ENCODE measurements at places on chromosomes 6 and 20. TPM values are rescaled to one million over a fixed set of nuclear protein-coding genes. Genes with fewer than 3 reads are reported as not detected.

- DNase-seq = no peak
- no peaks in the 10 kb centered on the region for H3K4me1 ChIP-seq
- H3K4me3 ChIP-seq = no peak overlapping the region
- no peak overlapping the region for H3K27ac ChIP-seq
These were observed 11.2 kb upstream of the TAGAP start for GRCh38 chr6:159056003-159056402.

- H3K27ac ChIP-seq = peak overlapping the region; percentile 6
- H3K27me3 ChIP-seq = no peaks in the 10 kb centered on the region
- H3K4me1 ChIP-seq = peaks cover 7% of the 10 kb centered on the region
- peaks cover 81% of the 10 kb centered on the region for H3K36me3 ChIP-seq
These were observed 33.9 kb downstream of the JAG1 start for GRCh38 chr20:10639737-10640556.

- no peak overlapping the region for H3K27ac ChIP-seq
- no peaks in the 10 kb centered on the region for H3K27me3 ChIP-seq
- no peaks in the 10 kb centered on the region for H3K36me3 ChIP-seq
- no peak overlapping the region for H3K4me3 ChIP-seq
- peaks cover 40% of the 10 kb centered on the region for H3K4me1 ChIP-seq
These were observed 2.7 kb upstream of the SLC35B2 start for GRCh38 chr6:44260011-44260410.

DNA sequence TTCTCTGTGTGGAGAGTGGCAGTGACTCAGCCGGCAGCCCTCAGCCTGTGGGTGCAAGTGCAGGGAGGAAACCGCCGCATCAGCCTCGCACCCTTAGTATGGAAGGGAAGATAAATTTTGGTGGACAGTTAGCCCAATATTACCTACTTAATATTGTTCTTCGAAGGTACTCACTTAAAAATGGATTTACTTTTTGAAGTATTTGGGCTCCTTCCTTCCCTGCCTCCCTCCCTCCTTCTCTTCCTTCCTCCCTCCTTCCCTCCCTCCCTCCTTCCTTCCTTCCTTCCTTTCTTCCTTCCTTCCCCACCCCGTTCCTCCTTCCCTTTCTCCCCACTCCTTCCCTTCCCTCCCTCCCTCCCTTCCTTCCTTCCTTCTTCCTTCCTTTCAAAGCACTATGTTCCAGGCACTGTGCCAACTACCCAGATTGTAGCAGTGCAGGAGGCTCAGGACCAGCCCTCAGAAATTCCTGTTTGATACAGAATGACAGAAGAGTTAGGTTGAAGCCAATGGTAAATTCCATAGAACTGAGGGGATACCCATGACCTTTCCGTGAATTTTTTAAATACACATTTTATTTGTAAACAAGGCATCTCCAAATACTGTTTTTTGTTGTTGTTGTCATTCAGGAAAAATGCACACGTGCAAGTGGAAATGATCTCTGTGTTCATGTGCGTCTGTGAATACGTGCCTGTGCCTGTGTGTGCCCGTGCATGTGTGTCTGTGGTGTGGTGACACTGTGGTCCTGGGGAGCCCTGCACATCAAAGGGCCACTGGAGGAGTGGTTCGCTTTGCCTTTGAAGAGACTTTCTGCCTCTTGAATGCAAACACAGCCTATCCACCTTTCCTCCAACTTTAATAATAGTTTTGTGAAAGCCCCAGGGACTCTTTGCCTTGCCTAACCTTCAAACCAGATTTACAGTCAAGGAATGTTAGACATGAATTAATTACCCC, 141.7 kb downstream of the EDN3 start:
- DNase-seq = no peak
- H3K4me3 ChIP-seq = no peak overlapping the region
- peaks cover 68% of the 10 kb centered on the region for H3K27me3 ChIP-seq
- H3K4me1 ChIP-seq = no peaks in the 10 kb centered on the region
- H3K27ac ChIP-seq = no peak overlapping the region
- no peaks in the 10 kb centered on the region for H3K36me3 ChIP-seq

- H3K27me3 ChIP-seq = no peaks in the 10 kb centered on the region
- H3K4me3 ChIP-seq = no peak overlapping the region
- no peak for DNase-seq
- H3K4me1 ChIP-seq = peaks cover 63% of the 10 kb centered on the region
- H3K36me3 ChIP-seq = no peaks in the 10 kb centered on the region
These were observed 19.8 kb downstream of the TAB2 start for GRCh38 chr6:149337320-149337719.

DNA sequence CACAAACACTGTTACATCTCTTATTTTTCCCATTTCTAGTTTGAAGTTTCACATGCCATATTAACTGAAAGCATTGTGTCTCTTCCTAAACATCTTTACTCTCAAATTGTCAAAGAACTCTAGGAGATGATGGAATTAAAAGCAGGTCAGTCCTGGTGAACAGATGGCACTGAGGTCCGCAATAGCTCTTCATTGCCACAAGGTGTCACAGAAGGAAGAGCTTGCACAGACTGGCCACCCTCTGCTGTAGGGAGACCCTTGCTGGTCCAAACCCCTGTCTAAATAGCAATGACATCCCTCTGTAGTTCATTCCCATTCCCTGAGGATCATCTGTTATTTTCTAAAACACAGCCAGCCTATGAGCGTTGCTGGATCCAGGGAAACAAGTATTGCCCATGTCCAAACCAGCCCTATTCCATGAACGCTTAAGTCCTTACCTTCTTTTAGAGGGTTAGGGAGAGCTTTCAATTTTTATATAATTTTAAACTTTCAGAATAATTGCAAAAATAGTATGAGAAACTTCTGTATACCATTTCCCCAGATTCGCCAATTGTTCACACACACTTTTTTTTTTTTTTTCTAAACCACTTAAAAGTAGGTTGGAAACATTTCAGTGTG, 10.1 kb upstream of the HDAC2 start:
- no peaks in the 10 kb centered on the region for H3K27me3 ChIP-seq
- DNase-seq = peak; percentile 45
- no peaks in the 10 kb centered on the region for H3K4me1 ChIP-seq
- no peaks in the 10 kb centered on the region for H3K36me3 ChIP-seq
- no peak overlapping the region for H3K27ac ChIP-seq

DNA sequence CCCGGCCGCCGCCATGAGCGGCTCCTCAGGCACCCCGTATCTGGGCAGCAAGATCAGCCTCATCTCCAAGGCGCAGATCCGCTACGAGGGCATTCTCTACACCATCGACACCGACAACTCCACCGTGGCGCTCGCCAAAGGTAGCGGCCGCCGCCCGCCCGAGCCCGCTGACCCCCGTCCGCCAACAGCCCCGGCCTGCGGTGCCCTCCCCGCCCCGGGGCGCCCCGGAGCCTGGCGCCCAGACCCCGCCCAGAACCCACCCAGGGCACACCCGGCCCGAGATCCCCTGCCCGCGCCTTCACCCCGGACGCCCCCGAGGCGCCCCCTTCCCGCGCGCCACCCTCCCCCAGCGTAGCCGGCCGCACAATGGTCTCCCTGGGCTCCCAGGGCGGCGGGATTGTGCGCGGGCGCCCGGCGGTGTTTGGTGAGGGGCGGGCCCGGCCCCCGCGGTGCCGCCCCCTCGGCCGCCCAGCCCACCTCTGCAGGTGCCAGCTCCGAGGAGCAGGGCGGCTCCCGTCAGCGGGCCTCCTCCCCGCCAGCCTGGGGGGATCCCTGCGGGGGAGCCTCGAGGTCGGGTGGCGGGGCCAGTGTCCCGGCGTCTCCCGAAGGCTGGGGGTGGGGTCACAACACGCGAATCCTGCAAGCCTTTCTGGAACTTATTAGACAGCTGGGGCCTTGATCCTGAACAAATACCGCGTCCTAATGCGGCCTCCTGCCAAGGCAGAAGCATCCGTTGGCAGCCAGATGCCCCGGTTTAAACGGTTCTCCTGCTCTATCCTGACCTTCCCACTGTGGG, 577 bp downstream of the LSM14B start:
- no peak overlapping the region for H3K27ac ChIP-seq
- H3K36me3 ChIP-seq = peaks cover 21% of the 10 kb centered on the region
- no peaks in the 10 kb centered on the region for H3K27me3 ChIP-seq

- no peaks in the 10 kb centered on the region for H3K36me3 ChIP-seq
- H3K4me1 ChIP-seq = peaks cover 44% of the 10 kb centered on the region
- peak overlapping the region; percentile 27 for H3K4me3 ChIP-seq
- peak overlapping the region; percentile 67 for H3K27ac ChIP-seq
These were observed 75.6 kb downstream of the NCOA3 start for GRCh38 chr20:47577314-47577713.

- H3K36me3 ChIP-seq = no peaks in the 10 kb centered on the region
- no peak overlapping the region for H3K4me3 ChIP-seq
- no peak for DNase-seq
These were observed 627.4 kb upstream of the CITED2 start for GRCh38 chr6:140001821-140002341.

DNA sequence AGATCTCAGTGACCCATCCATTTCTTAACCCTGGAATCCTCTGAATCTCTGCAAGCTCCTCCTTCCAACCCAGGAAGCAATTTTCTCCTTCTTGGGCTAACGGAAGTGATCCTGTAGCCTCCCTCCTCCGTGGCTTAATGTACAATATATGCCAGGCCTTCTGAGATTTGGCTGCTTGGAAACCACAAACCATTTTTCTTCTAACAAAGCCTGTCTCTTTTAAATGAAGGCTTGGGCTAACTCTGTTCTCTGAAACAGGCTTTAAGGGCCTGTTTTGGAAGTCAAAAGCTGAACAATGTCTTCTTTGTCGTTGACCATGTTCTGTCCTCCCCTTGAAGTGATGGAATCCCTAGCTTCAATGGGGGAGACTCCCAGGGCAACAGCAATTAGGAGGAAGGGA, 14.9 kb downstream of the FYN start:
- no peak overlapping the region for H3K27ac ChIP-seq
- no peak overlapping the region for H3K4me3 ChIP-seq
- H3K4me1 ChIP-seq = 0 out of 2 replicates have a peak, but pooled peaks cover 4% of the 10 kb centered on the region
- H3K27me3 ChIP-seq = no peaks in the 10 kb centered on the region
- no peak for DNase-seq

- no peaks in the 10 kb centered on the region for H3K27me3 ChIP-seq
- H3K4me1 ChIP-seq = peaks cover 25% of the 10 kb centered on the region
- peak; percentile 4 for DNase-seq
- no peak overlapping the region for H3K27ac ChIP-seq
- H3K36me3 ChIP-seq = peaks cover 33% of the 10 kb centered on the region
These were observed 33.5 kb upstream of the SYNCRIP start for GRCh38 chr6:85676086-85676729.

DNA sequence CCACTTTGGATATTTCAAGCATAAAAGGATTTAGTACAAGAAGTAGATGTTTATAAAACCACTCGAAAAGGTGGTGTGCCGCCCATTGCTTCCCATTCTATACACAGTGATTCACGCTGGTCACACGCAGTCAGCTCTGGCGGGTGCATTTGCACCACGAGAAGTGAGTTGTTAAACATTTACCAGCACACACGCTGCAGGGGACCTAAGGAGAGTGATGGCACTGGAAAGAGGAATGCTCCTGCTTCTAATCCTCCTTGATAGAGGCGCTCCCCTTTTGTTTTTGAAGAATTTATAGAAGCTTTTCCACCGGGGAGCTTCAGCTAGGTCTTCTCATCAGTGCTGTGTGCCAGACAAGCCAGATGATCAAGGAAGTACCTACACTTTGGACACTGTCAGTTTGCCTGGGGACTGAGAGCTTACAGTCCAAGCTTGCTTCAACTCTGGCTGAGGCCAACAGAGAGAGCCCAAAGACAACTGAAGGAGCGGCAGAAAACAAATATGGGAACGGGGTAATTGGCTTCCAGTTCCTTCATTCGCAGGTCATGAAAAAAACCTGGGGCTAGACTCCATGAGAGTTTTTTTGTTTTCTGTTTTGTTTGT, 31.2 kb downstream of the MUC22 start:
- no peaks in the 10 kb centered on the region for H3K27me3 ChIP-seq
- no peaks in the 10 kb centered on the region for H3K36me3 ChIP-seq
- 0 out of 2 replicates have a peak, but pooled peaks cover 5% of the 10 kb centered on the region for H3K4me1 ChIP-seq
- no peak for DNase-seq
- H3K4me3 ChIP-seq = no peak overlapping the region

- no peak overlapping the region for H3K27ac ChIP-seq
- peak; percentile 32 for DNase-seq
- no peaks in the 10 kb centered on the region for H3K27me3 ChIP-seq
- H3K4me1 ChIP-seq = no peaks in the 10 kb centered on the region
- no peaks in the 10 kb centered on the region for H3K36me3 ChIP-seq
These were observed 10.5 kb upstream of the ZNF334 start for GRCh38 chr20:46523696-46524328.

DNA sequence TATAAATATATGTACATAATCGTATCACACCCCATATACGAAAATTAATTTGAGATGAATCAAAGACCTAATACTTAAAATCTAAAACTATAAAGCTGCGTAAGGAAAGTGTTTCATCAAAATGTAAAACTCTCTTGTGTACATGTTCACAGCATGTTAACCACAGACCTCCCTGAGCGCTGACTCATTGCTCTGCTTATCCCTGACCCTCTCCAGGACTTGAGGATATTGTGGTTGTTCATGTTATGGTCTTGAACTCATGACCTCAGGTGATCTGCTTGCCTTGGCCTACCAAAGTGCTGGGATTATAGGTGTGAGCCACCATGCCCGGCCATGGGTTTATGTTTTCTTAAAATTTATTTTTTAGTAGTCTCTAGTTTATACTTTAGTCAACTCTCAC, 14.2 kb downstream of the FAM83B start:
- H3K27me3 ChIP-seq = no peaks in the 10 kb centered on the region
- DNase-seq = peak; percentile 69
- H3K27ac ChIP-seq = no peak overlapping the region

Gene KIF25
- not detected for total RNA-seq

Gene PCK1
- not detected for total RNA-seq

Gene LGSN
- not detected for total RNA-seq

Gene FGD2
- 0.35 TPM for total RNA-seq

Gene DCDC2
- total RNA-seq = 0.11 TPM
